ENCODE measurements at places on chromosomes 3 and 15.
A peak's percentile ranks its signal among the peaks of the same experiment; 100 is the strongest.

DNA sequence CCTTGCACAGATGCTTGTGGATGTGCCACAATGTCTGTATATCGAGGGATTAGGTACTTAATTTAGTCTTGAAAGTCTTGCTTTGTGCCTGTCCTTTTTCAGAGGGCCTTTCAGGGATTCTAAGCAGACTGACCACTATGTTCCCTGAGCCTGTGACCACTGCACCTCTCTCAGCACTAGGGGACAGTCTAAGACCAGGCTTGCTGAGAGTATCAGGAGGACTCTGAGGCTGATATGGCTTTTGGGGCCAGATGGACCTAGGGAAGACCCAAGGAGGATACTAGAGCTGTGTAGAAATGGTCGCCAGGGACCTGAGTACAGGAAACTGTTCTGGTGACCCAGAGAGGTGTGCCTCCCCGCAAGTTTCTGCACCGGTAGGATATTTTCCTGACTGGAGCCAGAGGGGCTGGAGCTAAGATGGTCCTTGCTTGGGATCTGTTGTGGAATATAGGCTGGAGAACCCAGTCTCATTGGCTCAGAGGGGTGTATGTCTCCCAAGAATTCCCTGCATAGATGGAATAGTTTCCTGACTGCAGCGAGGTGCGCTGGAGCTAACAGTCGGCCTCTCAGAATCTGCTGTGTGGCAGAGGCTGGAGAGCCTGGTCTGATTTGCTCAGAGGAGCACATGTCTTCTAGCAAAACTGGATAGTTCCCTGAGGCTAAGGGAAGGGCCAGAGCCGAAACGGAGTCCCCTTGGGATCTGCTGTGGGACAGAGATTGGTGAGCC, 213.2 kb upstream of the DCBLD2 start:
- no peak for DNase-seq

DNA sequence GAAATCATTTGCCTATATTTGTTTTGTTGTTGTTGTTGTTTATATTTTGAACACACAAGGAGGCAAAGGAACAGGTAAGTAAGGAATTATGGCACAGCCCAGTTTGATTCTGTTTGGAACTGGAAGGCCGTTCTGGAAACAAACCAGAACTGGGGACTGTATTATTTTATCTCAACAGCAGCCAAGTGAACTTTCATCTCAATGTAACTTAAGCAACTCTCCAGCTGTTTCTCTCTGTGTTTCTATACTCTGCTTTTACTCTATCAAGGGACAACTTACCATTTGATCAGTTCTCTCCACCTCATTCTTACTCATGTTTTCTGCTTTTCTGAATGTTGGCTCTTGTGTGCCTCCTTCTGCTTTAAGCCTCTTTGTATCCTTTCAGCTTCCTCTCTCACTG, 16.0 kb upstream of the WDR49 start:
- DNase-seq = no peak

- no peak for DNase-seq
Measured at GRCh38 chr15:92499731-92500530, 106.2 kb downstream of the ST8SIA2 start.

- DNase-seq = no peak
Measured at GRCh38 chr15:58327958-58328357, 103.8 kb upstream of the LIPC start.

DNA sequence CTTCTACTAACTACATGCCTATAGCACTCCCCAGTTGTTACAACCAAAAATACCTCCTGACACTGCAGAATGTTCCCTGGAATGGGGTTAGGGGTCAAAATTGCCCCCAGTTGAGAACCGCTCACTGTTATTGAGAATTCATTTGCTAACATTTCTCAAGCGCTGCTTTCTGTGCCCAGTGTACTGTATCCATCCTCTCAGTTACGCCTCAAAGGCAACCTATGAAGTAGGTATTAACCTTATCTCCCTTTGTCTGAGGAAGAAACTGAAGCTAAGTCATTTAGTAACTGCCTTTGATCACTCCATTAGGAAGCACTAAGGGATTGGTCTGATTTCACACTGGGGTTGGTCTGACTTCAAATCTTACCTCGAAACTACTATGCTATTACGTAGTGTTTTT, 70.1 kb downstream of the CADPS start:
- DNase-seq = no peak

DNA sequence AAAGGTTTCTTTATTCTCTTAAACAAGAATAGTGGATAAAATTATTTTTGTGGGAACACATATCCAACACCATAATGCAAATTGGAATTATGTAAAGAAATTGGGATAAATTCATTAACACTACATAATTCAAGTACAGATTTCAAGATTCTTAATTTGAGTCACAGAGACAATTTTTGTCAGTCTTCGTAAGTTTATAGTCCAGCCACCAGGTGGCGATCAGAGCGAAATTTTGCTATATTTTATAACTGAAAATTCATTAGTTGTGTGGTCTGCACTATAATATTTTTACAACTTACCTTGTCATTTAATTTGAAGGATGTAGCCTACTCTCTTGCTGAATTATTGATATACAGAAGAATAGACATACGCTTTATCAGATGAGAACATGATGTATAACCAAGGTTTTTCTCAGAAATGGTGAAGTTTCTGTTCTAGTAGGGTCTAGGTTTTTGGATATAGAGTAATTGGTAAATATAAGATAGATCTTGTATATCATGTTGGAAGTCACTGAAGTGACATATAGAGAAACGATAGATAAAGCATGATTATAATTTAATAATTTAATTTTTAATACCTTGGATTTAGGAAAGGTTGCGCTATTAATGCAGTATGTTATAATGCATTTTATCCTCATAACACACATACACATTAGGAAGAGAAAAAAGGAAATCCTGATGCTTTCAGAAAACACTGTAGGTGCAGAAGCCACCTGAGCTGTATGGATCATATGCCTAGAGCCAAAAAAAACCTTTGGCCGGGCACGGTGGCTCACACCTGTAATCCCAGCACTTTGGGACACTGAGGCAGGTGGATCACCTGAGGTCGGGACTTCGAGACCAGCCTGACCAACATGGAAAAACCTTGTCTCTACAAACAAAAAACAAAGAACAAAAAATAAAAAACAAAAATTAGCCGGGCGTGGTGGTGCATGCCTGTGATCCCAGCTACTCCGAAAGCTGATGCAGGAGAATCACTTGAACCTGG, 31.7 kb downstream of the PLSCR4 start:
- DNase-seq = peak; percentile 8

DNA sequence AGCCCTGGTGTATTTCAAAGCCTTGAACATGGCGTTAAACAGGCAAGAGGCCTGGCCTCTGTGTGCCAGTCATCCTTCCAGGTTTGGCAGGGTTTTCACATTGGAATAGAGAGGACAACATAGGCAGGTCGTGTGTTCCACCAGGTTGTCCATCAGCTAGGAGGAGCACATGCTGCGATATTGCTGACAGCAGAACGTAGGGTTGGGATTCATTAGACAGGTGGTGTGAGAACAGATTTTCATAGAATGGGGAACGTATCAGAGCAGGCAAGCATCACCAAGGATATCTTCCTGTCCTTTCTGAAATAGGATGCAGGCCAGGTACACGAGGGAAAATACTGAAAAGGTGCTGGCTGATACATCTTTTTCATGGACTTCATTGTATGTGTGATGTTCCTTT, 26.4 kb downstream of the MINAR1 start:
- DNase-seq = no peak

DNA sequence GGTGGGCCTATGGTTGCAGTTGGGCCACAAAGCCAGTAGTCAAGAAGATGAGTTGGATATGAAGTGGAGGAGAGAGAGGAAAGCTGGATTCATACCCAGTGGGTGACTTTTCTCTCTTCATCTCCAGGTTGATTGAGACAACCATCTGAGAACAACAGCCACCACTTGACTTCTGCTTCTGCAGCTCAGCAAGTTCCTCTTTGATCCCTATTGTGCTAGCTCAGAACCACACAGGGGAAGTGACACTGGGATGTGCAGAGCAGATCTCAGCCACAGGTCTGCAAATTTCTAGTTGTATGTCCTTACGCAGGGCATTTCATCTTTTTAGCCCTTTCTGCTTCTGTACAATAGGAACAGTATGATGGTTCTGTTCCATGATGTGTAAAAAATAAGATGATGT, 459.2 kb upstream of the ARRDC4 start:
- peak; percentile 61 for DNase-seq

GRCh38 chr15:65343374-65343981, 34.3 kb downstream of the IGDCC3 start:
- no peak for DNase-seq

- peak; percentile 47 for DNase-seq
Measured at GRCh38 chr3:120614765-120615164, 18.6 kb downstream of the NDUFB4 start.

DNA sequence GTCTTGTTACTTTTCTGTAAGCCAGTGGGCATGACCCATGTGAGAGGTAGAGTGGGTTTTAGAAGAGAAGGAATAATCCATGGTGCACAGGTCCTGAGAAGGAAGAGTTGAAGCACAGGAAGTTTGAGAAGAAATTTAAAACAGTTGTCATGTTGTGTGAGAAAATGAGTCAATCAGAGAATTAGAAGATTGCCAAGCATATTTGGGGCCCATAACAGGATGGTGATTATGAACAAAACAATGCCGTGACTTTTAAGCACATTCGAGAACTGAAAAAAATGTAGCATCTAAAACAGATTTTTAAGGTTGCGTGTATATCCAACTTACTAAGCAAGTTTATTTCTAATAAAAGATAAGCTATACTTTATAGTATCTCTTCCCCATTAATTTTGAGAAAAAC, 198.7 kb downstream of the RORA start:
- no peak for DNase-seq

- DNase-seq = no peak
Measured at GRCh38 chr15:99121691-99122410, 17.0 kb downstream of the SYNM start.

GRCh38 chr3:38313695-38314094, 31.6 kb downstream of the SLC22A14 start:
- DNase-seq = no peak

GRCh38 chr3:27613846-27614500, 108.2 kb downstream of the EOMES start:
- no peak for DNase-seq

- no peak for DNase-seq
Measured at GRCh38 chr15:91603384-91604080, 250.0 kb upstream of the SLCO3A1 start.

DNA sequence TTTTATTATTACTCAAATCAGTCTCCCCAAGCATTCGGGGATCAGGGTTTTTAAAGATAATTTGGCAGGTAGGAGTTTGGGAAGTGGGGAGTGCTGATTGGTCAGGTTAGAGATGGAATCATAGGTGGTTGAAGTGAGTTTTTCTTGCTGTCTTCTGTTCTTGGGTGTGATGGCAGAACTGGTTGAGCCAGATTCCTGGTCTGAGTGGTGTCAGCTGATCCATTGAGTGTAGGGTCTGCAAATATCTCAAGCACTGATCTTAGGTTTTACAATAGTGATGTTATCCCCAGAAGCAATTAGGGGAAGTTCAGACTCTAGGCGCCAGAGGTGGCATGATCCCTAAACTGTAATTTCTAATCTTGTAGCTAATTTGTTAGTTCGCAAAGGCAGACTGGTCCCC, 20.6 kb upstream of the TRANK1 start:
- DNase-seq = no peak

All from inflammatory macrophage treated with lipopolysaccharide for 1 hour (primary cell).